ENCODE measurements at places on chromosomes 16 and 17.

DNA sequence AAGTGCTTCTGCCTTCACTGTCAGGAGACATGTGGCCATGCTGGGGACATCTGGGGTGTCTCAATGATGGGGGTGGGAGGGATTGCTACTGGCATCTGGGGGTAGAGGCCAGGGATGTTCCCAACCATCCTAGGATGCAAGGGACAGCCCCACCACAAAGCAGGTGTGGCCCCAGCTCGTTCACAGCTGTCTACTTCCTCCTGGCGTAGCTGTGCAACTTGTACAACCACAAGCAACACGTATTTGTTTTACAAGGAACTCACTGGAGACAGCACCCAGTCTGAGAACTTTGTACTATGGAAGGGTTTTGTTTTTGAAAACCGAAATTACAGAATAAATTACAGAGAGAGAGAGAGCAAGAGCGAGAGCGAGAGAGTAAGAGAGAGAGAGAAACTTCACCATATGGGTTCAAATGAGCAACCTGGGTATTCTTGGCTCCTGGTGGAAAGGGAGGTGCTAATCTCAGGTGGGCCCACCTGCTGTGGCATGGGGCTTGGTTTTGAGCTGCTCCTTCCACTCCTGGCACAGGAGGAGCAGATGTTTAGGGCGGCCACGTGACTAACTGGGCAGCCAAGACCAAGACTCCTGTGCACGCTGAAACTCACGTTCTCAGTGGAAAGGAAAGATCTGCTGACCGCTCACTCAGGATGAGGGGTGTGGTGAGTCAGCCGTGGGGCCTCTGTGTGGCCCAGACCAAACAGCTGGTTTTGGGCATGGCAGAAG lies 17.5 kb upstream of the TNFRSF13B start:
- no peak for DNase-seq

- DNase-seq: no peak
These were observed 9.2 kb upstream of the TVP23A start for GRCh38 chr16:10827691-10828341.

DNA sequence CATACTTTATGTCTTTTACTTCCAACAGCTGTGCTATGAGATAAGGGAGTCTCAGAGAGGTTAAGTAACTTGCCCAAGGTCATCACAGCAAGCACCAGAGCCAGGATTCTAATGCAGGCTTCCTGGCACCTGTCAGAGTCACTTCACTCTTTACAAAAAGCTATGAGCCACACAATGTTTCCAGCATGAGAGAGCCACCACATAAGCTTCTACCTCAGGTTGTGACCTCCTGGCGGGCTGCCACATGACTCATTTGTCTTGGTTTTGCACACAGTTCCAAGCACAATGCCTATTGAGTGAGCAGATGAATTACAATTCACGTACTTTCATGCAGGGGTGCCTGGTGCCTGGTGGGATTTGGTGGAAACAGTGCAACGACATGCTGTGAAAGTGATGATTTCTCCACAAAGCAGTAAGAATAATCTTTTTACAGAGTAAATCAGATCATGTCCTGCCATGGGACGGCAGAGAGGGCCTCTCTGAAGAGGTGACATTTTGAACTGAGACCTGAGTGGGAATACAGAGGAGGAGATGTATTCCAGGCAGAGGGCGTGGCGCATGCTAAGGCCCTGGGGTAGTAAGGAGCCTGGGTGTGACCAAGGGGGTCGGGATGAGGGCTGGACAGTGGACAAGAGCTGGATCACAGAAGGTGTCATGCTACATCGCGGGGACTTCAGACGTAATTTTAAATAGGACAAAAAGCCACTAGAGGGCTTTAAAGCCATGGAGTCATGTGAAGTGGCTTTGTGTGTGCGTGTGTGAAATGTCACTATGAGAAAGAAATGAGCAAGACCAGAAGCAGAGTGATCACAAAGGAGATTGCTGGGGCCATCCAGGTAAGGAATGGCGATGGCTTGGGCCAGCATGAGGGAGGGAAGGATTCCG lies 53.4 kb downstream of the CACNG3 start:
- DNase-seq: no peak

DNA sequence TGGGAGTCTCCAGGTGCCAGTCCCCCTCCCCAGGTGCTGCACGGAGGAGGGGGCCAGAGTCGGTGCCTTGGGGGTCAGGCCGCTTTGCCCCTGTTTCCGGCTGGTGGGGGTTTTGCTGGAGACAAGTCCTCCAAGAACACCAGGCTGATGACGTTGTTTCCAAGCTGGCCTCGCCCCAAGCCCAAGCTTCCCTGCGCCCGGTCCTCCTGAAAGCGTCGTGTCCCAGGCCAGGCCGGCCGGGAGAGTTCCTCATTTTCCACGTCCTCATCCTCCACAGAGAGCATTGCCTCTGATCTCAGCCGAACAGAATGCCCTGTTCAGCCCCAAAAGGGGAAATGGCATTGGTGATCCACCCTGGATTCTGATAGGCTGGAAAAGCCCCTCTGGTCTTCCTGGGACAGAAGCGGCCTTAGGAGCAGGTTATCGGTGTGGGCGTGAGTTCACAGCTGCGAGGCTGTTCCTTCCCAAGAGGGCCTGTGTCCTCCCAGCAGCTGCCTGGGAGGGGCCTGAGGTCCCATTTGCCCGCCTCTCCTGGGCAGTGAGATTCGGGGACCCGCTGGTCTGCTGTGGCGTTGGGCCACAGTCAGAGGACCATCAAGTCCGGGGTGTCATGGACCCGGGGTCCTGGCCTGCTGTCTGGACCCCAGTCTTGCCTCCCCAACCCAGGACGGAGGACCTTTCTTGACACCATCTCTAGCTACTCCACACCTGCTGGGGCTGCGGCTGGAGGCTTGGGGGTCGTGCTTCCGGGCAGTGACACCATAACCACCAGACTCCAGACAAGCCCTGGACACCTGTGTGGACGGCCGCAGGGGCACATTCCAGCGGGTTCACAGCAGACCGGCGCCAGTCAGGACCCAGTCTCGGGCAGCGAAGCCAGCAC lies 7.1 kb downstream of the SOX8 start:
- DNase-seq: no peak

GRCh38 chr17:72477491-72477890 lies 356.7 kb downstream of the SOX9 start:
- no peak for DNase-seq

DNA sequence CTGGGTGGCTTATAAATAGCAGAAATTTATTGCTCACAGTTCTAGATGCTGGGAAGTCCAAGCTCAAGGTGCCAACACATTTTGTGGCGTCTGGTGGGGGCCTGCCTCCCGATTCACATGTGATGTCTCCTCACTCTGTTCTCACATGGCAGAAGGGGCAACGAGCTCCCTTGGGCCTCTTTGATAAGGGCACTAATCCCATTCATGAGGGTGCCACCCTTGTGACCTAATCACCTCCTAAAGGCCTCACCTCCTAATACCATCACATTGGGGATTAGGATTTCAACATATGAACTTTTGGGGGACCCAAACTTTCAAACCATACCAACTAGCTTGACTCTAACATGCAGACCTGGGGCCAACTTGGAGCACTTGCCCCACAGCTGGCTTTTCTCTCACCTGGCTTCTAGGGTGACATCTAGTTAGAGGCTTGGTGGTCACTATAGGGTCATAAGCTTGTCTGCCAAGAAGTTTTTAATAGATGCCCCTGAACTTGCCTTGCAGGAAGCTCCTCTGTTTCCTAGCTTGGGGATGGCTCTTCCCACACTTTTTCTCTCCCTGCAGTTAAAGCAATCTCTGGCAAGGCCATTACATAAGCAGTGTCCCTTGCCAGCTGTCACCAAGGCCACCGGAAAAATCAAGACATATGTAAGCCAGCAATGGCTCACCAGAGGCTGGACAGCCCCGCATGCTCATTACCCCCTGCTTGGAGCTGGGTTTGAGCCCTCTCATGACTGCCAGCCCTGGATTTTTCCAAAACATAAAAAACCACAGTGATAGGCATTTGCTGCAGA lies 8.4 kb upstream of the MED9 start:
- no peak for DNase-seq

DNA sequence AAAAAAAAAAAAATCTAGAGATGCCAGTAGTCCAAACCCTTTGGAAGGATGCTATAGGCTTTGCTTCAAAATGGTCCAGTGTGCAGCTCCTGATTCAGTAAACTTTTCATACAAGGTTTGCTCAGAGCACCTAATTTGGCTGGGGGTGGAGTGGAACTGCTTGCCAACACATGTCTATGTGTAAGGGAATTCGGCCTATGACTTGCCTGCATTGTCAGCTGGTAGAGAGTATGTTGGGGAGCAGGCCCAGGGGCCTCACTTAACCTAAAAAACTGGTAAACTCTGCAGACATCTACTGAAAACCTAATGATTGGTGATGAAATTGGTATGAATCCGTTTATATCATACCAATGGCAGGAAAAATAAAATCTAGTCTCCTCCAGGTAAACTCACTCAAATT lies 1.5 kb upstream of the MFSD6L start:
- no peak for DNase-seq

GRCh38 chr17:79531191-79532095 lies 79.4 kb downstream of the RBFOX3 start:
- no peak for DNase-seq

DNA sequence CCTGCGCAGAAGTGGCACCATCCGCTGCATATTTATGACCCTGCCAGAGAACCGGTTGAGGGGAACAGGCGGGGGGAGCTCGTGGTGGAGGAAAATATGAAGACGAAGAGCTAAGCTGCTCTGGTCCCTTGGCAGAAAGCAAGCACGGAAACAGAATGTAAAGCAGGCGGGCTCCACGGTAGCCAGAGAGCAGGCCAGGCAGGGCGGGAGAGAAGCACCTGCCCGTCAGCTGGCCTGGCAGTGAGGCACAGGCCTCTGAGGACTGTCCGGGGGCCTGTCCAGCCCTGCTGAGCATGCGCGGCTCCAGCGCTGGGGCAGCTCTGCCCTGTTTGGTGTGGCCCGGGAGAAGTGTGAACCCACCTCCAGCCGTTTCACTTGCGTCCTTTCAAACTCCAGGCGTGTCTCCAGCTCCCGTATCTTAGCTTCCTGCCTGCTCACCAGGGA lies 46.7 kb downstream of the PIPOX start:
- DNase-seq: no peak

DNA sequence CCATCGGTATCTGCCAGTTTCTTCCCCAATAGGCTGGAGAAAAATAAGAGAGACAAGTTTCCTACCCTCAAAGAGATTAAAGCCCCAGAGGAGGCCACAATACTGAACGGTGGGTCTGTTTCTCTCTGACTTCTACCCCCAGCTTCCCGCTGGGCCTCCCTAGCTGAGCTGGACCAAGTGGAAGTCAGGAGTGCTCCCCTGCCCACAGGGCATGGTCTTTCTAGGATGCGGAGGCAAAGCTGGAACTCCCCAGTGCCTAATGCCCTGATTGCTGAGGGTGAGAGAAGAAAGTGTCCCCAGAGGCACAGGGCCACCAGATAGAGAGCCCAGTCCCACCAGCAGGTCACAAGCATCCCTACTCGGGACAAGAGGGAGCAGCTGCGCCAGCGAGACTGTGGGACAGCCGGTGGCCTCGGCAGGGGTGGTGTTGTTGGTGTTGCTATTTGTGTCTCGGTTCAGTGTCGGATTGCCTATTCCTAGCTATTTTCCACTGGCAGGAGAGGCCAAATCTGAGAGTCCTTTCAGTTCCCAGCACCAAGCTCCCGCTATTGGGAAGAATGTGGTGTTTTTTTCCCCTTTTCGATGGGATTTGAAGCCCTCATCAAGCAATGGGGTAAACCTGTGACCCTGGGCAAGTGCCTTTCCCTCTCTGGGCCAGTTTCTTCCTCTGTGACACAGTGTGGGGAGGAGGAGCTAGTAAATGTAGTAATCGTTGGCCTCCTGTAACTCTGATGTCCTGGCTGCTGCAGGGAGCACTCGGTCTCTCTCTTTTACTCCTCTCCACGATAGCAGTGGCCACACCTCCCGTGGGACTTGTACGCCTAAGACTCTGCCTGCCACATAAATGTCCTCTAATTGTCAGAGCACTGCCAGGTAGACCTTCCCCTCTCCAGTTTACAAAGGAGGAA lies 22.5 kb upstream of the TBX2 start:
- DNase-seq: no peak

GRCh38 chr17:69856946-69857345 lies 218.1 kb upstream of the KCNJ16 start:
- no peak for DNase-seq

DNA sequence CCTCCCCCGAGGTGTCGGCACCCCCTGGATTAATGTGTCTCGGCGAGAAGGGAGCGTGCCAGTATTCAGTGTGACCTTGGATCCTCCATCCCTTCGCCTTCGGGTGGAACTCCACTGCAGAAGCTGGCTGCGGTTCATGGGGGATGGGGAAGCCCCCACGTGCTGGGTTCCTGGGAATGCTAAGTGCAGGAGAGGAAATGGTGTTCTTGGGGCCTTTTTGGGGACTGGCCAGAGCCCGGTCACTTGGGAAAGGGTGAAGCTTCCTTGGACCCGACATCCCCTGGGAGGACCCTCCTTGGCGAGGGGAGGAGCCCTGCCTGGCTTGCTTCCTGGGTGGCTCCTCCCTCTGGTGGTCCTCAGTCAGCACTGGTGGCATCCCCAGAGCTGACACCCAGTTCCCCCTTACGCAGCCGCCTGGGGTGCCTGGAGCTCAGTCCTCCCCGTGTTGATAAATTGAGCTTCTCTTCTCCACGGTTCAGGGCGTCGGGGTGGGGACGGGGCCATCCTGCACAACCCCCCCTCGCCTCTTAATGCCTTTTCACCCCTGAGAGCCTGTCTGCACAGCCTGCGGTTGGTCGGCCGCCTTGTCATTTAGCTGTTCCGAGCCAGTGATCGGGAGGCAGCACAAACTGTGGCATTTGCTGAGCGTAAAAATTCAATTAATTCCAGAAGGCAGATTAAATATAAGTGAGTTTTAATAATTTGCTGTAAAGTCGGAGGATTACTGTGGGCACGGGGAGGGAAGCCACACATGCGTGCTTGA lies 30.7 kb upstream of the GSE1 start:
- no peak for DNase-seq

DNA sequence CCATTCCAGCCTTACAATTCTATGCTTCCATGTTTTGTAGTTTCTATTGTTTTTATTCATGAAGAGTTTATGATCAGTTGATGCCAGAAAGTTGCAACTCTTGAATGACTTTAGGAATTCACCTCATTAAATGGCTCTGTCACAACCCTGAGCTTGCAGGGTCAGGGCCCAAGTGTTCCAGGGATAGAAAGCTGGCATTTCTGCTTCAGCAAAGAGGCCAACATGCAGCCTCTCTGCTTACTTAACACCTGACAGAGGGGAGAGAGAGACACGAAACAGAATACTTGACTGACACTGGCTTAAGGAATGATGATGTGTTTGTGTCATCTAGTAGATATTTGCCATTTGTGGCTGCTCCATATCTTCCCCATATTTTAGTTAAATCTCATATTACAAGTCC lies 328.1 kb downstream of the CA10 start:
- no peak for DNase-seq

Measured in T-helper 9 cell (primary cell).